ENCODE measurements at places on chromosomes 16 and 17.

GRCh38 chr16:9053006-9053601 is 38.3 kb upstream of the HAPSTR1 start:
- peak; percentile 85 for DNase-seq

- DNase-seq: no peak
Observed at GRCh38 chr16:57022445-57022844, 33.1 kb downstream of the NLRC5 start.

DNA sequence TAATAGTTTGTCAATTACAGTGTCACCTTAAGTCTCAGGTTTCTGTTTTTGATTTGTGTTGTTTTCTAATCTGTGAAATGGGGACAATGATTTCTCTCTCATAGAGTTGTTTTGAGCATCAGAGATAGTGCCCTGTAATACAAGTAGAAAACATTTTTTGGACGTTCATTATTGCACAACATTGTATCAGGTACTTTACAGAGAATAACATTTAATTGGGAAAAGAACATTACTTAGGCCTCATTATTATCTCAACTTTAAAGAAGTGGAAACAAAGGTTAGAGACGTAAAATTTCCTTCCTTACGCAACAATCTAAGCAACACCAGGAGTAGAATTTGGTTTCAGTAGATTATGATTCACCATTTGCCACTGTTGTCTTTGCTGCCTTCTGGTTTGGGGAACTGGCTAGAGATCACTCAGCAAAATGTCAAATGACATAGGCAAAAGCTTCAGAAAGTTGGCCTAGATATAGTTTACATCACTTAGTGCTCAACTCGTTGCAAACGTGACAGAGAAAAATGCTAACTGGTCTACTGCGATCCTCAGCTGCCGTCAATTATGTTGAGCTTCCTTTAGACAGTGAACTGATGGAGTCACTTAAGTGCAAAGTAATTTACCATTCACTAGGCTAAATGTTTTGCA is 1026.8 kb downstream of the CDH11 start:
- no peak for DNase-seq

DNA sequence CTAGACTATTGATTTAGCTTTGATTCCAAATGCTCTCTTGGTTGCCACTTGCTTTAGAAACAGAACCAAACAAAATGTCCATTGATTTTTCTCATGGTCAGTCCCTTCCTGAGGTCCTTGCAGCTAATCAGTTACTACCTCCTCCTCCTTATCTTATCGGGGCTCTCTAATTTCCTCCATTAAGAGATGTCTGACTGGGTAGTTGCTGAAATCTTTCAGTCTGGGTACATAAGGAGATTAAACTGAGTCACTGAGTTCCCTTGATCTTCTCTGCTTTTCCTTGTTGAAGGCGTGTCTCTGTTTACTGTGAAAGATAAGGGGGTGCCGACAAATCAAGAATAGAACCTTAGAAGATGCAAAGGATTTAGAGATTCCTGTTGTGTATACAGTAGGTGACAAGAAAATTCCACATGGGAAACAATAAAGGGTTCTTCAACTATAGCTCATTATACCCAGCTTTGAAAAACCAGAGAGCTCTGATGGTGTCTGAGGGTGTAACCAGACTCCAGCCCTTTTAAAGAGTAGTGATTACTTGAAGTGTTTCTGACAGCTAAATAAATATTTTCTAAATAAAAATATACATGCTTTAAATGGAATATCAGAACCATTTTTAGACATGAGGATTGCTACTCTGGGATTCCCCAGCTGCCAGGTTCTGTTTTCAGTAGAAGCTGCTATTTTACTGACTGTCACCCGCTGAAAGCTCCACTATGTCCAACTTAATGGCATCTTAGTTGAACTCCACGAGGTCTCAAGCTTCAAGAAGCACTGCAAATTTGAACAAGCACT is 791.3 kb upstream of the SOX9 start:
- DNase-seq: peak; percentile 49

DNA sequence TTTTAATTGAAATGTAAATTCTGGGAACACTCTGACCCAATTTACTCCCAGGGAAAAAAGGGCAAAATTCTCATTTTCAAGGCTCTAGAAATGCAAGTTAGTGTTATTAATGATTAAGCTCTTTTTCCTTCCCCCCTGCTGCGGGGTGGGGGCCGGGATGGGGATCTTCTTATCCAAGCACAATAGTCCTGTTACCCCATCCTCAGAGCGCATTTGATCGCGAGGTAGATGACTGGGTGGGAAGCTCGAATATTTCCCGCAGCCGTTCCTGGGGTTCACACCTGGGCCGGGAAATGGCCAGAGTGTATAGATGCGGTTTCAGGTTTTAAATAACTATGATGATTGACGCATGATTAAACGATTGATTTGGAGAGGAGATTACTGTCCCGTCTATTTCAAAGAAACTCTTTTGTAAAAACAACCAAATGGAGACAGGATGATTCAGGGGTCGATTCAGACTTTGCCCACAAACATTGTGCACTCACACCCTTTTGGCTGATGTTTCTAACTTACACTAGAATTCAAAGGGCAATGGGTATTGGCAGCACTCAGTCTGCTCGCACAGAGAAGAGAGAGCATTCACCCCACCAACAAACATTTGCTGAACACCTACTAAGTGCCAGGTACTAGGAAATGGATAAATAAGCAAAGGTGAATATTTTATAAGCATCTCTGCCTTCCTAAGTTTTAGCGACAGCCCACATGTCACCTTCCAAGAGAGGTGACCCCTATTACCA is 55.0 kb downstream of the SALL1 start:
- no peak for DNase-seq

DNA sequence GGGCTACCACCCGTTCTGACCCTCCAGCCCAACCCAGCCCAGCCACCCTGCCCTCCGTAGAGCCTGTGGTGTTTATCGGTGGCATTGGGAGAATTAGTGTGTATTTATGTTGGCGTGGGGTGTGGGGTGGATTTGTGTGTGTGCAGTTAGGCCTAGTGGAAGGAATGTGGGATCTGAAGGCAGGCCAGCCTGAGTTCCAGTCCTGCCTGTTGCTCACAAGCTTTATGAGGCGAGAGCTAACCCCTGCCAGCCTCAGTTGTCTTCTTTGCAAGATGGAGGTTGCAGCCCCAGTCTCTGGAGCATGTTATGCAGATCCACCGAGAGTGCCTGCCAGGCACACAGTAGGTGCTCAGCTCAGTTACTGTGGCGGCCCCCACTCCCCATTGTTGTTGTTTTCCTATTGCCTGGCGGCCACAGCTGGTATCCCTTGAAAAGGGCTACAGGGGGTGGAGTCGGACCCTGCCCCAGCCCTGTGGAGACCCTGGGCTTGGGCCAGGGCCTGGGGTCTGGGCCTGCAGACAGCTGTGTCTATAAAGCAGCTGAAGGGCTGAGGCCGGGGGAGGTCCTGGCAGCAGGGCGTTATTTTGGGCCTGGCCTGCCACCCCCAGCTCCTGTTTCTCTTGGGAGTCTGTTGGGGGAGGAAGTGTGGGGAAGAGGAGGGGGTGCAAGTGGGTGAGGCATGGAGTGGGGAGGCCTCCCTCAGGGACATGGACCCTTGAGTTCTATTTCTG is 5.1 kb downstream of the ERBB2 start:
- DNase-seq: no peak

DNA sequence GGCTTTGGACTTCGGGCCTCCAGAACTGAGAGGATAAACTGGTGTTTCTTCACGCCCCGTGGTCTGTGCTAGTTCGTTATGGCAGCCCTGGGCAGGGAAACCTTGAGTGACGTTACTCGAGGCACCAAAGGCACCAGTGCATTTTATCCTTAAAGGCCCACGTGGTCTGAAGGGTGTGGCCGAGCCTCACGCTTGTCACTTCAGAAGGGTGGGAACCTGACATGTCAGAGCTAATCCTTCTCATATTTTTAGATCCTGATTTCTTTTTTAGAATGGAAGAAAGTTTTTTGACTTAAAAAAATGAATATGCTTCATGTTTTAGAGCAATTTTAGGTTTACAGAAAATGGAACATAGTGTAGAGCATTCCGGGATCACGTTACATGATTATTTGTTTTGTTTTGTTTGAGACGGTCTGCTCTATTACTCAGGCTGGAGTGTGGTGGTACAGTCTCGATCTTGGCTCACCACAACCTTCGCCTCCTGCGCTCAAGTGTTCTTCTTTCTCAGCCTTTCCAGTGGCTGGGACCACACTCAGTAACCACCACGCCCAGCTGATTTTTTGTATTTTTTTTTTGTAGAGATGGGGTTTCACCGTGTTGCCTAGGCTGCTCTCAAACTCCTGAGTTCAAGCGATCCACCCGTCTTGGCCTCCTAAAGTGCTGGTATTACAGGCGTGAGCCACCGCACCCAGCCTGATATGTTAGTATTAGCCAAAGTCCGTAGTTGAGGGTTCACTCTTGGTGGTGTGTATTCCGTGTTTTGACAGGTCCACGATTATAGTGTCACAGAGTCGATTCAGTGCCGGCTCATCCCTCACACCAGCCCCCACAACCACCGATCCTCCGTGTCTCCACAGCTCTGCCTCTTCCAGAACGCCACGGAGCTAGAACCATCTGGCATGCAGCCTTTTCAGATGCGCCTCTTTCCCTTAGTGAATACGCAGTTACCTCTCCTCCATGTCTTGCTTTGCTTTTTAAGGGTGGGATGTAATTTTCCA is 47.9 kb downstream of the RAB11FIP3 start:
- no peak for DNase-seq

- no peak for DNase-seq
Observed at GRCh38 chr17:80976701-80977100, 14.9 kb upstream of the CHMP6 start.

DNA sequence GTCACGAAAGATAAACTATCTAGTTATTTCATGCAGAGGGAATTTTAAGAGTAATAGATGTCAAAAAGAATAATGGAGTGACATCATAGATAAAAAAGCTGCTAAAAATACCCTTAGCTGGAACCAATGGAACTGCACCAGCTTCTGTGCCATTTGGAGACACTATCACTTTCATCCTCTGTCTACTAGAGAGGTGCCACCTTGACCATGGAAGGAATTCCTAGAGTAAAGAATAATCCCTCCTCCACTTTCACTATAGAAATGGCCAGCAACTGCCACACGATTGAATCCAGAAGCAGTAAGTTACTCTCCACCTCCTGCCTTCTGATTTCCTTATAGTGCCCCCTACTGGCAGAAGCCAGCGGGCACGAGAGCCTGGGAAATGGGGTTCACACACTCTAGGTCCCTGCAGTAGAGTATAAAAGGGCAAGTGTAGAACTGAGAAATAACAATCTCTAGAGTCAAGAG is 2.8 kb upstream of the ALDH3A2 start:
- DNase-seq: peak; percentile 42

DNA sequence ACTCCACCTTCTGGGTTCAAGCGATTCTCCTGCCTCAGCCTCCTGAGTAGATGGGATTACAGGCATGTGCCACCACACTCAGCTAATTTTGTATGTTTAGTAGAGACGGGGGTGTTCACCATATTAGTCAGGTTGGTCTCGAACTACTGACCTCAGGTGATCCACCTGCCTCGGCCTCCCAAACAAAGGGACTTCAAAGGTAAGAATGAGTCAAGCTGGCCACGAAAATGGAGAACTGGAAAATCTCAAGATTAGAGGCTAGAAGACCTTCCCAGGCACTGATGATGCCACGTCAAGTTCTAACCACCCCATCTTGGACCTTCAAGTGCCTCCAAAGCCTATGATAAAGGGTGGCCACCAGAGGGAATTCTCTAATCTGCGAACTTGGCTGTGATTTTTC is 1.3 kb upstream of the CCL15 start:
- DNase-seq: no peak

GRCh38 chr16:52518884-52519283 is 28.1 kb downstream of the TOX3 start:
- DNase-seq: no peak

DNA sequence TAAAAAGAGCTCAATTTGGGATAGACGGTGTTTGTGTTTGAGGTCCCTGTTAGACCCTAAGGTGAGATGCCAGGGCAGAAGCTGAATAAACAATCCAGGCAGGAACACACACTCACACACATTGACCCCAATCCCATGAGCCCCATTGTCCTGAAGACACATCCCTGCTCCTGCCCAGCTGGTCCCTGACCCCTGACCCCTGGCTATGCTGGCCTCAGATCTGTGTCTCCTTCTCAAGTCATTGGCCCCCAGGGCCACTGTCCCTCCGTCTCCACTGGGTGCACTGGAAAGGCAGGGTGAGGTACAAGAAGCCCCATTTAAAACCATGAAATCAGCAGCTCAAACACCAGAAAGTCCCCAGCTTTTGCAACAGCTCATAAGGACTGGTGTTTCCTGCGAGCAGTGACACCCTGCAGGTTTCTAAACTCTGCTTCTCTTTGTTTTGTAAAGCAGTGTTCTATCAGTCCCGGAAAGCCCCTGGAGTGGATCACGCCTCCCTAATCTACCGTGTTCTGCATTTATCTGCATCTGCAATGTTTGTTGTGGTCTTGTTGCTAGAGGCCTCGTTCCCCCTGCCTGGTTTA is 18.0 kb upstream of the ASGR2 start:
- DNase-seq: no peak

DNA sequence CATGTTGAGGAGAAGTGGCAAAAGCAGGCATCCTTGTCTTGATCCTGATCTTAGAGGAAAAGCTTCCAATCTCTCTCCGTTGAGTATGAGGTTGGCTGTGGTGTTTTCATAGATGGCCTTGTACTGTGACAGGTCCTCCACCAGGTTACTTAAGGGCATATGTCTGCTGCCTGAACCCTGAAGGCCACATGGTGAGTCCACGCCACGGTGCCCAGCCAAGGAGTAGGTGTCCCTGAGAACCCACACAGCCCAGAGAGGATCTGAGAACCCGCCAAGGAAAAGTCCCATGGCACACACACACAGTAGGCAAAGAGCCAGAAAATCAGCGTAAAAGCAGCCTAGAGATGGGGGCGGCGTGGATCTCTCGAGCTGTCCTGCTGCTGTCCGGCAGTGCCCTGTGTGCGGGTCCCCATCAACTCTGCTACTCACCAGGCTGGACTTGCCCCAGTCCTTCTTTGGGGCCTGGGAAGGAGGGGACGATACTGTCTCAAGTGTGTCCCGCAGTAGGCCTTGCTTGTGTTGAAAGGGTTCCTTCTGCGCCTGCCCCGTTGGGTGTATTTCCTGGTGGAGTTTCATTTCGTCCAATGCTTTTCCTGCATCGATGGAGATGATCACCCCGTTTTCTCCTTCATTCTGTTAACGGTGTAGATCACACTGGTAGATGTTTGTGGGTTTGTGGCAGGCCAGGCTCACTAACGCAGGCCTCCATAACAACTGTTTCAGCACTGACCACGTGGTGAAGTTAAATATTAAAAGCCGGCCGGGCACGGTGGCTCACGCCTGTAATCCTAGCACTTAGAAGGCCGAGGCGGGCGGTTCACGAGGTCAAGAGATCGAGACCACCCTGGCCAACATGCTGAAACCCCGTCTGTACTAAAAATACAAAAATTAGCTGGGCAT is 90.8 kb upstream of the DNAH17 start:
- peak; percentile 22 for DNase-seq

Data from Caco-2 (cell line).